Activated CD4-positive, CD25-positive, alpha-beta regulatory T cell treated with anti-CD3 and anti-CD28 coated beads, Interleukin-2, amount 50 U/mL, for 72 hours (primary cell): ENCODE measurements at places on chromosomes 12 and 14.

- DNase-seq: no peak
These were observed at the start of gene TMTC1 for GRCh38 chr12:29783773-29784666. TMTC1 (minus strand) TSS chr12:29783942; CDS start chr12:29783751, 191 bp downstream.

- no peak for DNase-seq
These were observed 8.5 kb downstream of the ORAI1 start for GRCh38 chr12:121634836-121635235.

- peak; percentile 35 for DNase-seq
These were observed at the start of gene CD9 for GRCh38 chr12:6200256-6201212. CD9 (plus strand) TSS chr12:6200400; CDS start chr12:6200500, 100 bp downstream.

GRCh38 chr14:26021759-26022158 lies 576.1 kb downstream of the NOVA1 start:
- DNase-seq: no peak

- no peak for DNase-seq
These were observed 90.8 kb downstream of the SLCO1B1 start for GRCh38 chr12:21221778-21222177.

DNA sequence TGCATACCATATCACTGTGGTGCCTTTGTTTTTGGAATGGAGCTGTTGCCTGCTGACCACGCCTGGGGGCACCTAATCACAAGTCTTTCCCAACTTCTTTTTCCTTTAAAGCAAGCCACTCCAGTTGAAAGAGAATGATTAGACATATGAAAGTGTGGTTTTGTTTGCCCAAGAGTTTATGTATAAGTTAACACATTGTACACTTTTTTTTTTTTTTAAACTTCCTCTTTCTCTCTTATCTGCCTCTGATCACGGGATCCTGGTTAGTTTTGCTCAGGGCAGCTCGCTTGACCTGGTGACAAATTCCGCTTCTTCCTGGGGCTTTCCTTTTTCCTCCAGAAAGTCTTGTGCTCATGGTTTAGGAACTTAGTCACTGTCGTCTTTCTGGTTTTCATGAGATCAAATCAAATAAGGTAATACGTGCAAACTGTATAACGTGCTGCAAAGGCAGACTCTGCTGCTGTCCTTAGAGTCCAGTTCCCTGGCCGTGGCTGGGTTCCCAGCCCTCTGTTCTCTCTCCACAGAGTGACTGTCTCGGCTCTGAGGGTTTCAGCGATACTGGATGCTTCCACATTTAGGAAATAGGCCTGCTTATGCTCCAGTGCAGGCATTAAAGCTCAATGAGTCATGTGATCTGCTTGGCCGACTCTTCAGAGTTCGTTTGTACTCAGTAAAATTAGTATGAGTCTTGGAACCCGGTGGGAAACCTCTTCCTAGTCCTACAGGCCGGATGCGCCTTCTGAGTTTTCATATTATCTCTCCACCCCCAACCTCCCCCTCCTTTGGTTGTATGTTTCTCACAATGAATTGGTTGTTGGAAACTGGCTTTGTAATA lies 15.2 kb downstream of the RASSF3 start:
- DNase-seq: peak; percentile 32

DNA sequence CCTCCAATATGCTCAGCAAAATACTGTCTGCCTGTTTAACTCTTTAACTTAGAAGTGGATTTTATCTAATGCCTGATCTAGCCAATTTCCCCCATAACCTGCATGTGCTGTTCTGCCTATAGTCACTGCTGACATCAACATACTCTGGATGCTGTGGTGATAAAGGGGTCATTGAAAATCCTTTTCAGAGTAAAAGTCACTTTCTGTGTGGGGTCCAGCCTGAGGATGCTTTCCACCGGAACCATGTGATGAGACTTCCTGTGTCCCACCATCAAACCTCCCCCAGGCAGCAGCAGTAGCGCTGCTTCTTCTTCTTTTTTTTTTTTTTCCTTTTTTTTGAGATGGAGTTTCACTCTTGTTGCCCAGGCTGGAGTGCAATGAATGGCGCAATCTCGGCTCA lies 607.0 kb downstream of the BCL11B start:
- DNase-seq: no peak

- DNase-seq: no peak
These were observed 809 bp upstream of the MSI1 start for GRCh38 chr12:120369603-120370342.

DNA sequence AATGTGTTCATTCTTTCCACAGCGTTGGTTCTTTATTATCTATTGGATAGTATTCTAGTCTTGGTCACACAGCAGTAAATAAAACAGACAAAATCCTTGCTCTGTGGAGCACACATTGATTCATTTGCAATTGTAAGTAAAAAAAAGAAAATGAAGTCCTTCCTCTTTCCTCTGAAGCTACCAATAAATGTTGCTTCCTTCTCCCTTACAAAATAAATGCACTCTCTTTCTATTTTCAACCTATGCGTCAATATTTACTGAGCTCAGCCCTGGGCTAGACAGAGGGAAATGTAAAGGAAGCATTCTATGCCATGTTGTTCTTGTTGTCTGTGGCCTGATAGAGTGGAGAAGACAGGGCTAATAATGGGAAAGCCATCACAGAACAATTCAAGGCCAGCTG lies 2.9 kb downstream of the ABHD12B start:
- no peak for DNase-seq

GRCh38 chr14:76201162-76201561 lies 49.4 kb downstream of the GPATCH2L start:
- no peak for DNase-seq

DNA sequence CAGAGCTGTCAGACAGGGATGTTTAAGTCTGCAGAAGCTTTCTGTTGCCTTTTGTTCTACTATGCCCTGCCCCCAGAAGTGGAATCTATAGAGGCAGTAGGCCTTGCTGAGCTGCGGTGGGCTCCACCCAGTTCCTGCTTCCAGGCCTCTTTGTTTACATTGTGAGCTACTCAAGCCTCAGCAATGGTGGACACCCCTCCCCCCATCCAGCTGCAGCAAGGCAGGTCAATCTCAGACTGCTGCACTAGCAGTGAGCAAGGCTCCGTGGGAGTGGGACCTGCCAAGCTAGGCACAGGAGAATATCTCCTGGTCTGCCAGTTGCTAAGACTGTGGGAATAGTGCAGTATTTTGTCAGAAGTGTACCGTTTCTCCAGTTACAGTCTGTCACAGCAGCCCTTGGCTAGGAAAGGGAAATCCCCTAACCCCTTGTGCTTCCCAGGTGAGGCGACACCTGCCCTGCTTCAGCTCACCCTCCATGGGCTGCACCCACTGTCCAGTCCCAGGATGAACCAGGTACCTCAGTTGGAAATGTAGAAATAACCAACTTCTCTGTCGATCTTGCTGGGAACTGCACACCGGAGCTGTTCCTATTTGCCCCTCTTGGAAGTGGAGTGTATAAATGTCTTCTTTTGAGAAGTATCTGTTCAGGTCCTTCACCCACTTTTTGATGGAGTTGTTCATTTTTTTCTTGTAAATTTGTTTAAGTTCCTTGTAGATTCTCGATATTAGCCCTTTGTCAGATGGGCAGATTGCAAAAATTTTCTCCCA lies 213.5 kb upstream of the SLC38A2 start:
- DNase-seq: no peak

- no peak for DNase-seq
These were observed 2.3 kb downstream of the TAS2R46 start for GRCh38 chr12:11059784-11060183.
